ENCODE measurements at places on chromosomes 7 and 10.
A peak's percentile ranks its signal among the peaks of the same experiment; 100 is the strongest.

- no peak for DNase-seq
Observed at GRCh38 chr7:47217086-47217485, 364.8 kb downstream of the TNS3 start.

GRCh38 chr10:33333260-33334101, 986 bp downstream of the NRP1 start:
- DNase-seq, result no peak

GRCh38 chr7:112790586-112791003, 402 bp upstream of the TMEM168 start:
- no peak for DNase-seq

GRCh38 chr7:129470411-129470810, 31.9 kb upstream of the SMKR1 start:
- no peak for DNase-seq

GRCh38 chr7:46764100-46764936, 817.6 kb downstream of the TNS3 start:
- no peak for DNase-seq

DNA sequence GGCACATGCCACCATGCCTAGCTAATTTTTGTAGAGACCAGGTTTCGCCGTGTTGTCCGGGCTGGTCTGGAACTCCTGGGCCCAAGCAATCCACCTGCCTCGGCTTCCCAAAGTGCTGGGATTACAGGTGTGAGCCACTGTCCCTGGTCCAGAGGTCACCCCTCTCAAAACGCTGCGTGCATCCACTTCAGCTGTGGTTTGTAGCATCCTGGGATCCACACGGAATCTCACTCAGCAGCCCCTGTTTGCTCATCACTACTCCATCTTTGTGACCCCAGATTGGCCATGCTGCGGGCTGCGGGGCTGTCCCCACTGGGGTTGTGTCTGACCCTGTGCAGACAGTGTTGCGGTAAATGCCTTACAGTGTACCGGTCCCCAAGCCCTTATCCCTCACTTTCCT, 3.5 kb downstream of the INPP5A start:
- no peak for DNase-seq

GRCh38 chr7:104983076-104983577, 30.9 kb upstream of the KMT2E start:
- DNase-seq, result no peak

DNA sequence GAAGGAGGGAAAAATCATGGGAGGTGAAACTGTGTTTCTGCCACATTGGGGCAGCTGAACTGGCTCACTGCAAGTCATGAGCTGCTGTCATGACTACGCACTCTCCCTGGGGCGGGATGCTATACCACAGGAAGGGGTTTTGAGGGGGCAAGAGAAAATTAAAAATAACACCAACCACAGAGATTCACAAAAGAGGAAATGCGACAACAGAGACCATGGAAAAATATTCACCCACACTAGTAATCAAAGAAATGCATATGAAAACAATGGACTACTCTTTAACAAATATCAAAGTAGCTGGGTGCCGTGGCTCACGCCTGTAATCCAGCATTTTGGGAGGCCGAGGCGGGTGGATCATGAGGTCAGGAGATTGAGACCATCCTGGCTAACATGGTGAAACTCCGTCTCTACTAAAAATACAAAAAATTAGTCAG, 65.2 kb upstream of the TM9SF3 start:
- DNase-seq, result peak; percentile 46

GRCh38 chr7:15715435-15715834, 29.0 kb upstream of the MEOX2 start:
- no peak for DNase-seq

DNA sequence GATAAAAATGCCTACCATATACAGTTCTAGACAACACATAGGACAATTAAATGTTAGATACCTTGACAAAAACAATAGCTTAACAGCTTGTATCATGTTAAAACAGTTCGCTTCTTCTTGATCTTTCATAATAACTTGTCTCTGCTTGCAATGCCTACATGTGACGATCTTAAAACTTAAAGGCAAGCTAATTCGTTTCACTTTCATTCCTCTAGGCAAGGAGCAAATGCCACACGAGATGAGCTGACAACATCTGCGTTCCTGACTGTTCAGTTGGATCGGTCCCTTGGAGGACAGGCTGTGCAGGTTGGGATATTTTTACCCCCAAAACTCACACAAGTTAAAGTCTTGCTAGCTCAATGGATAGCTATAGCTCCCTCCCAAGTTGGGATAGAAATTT, 51.6 kb upstream of the ARL4A start:
- no peak for DNase-seq

- DNase-seq, result no peak
Observed at GRCh38 chr7:57482-58255, 134.7 kb upstream of the FAM20C start.

GRCh38 chr10:114801411-114801813, 20.2 kb upstream of the FHIP2A start:
- no peak for DNase-seq

DNA sequence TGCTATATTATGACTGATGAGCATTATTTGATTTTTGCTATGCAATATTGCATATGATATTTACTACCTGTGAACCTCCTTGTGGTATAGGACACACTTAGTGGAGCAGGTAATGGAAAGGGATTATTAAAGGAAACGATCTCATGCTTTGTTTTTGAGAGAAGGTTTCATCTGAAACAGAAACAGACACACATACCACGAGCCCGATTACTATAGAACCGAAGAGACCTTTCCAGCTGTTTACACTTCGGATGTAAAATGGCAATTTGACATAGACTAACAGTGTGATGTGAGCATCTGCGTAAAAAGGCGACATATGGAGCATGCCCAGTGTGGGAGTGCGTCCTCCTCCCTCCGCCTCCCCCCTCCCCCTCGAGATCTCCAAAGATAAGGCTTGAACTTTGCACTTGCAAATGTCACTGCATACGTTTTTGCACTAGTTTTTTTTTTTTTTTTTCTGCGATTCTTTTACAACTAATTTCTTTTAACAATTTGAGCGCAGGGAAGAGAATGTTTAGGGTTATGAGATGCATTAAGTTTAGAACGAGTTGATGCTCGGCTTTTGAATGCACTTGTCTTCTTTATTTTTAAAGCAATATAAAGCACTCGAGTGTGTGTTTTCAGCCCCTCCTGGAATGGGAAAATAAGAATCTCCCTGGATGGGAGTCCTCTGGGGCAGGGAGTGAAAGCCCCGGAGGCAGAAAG, 251.0 kb downstream of the NSUN6 start:
- DNase-seq, result no peak

DNA sequence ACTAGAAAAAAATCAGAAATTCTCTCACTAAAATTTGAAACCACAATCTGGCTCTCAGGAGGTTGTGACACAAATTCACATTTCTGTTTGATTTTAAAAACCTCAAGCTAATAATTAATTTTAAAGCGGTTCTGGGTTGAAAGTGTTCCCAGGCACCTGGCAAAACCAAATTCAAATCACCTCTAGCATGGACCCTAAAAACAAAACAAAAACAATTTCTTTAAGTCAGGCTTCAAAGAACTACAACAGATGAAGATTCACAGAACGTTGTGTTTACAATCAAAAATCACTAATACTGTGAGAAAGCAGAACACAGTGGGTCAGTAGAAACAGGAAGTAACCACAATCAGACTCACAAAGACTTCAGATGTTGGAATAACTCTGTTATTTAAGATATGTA, 7.2 kb upstream of the RELN start:
- DNase-seq, result no peak

DNA sequence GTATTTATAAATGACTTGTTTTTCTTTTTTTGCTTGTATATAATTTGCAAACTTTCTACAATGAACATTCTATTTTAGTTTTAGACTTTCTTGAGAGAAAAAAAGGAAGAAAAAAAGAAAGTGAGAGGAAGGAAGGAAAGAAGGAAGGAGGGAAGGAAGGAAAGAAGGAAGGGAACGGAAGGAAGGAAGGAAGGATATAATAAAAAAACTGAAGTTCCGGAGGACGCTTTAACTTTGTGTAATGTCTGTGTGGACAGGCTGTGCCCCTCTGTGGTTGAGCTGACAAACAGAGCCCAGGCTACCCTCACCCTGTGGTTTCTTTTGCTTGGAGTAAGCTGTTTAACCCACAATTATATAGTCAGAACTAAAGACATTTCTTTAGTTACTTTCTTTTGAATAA, 108.7 kb downstream of the SEMA3D start:
- no peak for DNase-seq

DNA sequence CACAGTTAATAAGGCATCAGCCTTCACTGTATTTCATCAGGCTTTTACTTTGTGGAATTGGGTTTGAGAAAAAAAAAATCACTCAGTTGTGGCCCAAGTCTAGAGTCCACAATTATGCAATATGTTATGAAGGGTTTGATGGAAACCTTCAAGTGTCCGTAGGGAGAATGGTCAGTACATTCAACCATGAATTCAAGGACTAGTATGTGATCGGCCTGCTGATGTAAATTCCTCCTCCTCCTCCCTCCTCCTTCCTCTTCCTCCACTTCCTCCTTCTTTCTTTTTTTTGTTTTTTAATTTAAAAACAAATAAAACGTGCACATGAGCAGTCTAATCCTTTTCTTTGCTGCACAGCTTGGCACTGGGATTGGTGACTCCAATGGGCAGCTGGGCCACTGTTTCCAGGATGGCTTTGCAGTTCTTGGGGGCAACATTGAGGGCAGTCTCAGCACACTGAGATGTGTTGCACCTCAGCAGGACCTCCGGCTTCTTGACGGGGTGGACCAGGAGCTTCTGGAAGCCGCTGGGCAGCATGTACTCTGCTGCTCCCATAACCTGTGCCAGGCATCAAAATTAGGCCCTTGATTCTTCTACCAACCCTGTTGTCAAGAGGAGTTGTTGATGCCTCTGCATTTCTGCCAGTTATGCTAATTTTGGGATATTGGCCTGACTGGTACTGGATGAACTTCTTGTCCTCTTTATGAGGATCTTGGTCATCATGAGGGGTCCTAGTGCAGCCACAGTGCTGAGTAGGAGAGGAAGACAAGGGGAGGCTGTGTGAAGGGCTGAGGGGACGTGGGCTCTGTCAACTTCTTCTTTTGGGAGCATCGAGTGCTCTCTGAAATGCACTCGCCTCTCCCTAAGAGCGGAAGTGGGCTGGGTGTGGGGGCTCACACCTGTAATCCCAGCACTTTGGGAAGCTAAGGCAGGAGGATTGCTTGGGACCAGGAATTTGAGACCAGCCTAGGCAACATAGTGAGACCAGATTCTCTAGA, 9.3 kb upstream of the IL2RA start:
- DNase-seq, result no peak

GRCh38 chr7:85972504-85973141, 671.1 kb upstream of the GRM3 start:
- no peak for DNase-seq

DNA sequence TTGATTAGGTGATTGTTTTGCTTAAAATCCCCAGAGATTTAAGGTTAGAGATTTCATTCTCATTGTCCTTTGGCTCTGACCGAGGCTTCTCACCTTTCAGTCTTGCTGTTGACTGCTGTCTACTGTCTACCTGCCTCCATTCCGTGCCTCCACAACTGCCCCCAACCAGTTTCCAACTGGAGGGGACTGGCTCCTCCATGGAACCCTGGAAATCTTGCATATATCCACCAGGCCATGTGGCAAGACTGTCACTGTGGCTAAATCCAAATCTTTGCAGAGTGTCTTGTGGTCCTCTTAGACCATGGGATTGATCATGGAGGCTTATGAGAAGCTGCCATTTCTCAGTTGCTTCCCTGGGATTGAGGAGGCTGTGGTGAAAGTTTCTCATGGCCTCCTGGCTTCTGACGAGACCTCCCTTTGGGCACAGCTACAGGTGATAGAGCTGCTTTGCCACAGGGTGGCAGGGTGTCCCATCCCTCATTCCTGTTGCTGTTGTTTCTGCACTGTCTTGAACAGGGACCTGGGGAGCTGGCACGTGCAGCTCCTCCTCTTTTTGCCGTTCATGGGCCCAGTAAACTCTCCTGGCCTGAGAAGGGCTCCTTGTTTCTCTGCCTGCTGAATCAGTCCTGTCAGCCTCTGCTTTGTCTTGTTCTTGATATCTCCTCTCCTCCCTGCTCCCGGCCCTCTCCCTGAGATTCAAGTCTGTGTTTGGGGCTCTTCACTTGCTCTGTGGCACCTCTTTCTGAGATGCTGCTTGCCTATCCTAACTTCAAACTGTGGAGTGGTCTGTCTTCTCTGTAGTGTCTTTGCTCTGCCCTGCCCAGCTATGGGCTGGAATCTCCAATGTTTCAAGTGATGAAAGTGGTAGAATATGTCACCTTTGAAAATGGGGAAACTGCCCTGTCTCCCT, 63.6 kb upstream of the IGFBP3 start:
- no peak for DNase-seq

DNA sequence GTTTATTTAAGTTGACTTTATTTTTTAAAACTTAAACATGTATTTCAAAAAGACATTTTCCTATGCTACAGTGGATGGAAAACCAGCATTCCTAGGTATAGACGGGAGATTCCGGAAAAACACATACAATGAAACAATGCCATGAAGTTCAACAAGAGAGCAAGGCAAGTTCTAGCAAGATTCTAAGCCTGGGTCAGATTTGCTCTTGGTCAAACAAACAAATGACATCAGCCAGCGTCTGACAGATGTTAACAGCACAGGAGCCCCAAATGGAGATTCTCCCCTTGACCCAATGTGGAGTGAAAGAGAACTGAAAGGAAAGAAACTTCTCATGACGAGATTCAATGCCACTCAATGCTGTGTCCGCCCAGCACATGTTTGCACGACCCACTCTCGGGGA, 149.9 kb downstream of the NEURL1 start:
- no peak for DNase-seq

GRCh38 chr10:76778914-76779795, 858.5 kb downstream of the KCNMA1 start:
- DNase-seq, result no peak

DNA sequence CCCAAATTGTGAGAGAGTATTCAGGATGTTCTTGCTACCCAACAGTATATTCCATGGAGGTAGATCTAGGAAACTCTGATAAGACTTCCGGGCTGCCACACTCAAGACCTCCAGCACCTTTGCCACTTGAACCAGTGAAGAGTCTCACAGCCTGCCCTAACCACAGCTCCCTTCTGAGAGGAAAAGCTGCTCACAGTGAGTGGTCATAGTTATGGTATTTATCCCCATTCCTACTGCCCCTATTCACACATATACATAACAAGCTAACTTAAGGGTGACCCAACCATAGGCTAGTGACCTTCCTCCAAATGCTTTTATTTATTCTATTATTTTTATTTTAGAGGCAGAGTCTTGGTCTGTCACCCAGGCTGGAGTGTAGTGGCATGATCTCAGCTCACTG, 156.3 kb downstream of the PTEN start:
- no peak for DNase-seq

- DNase-seq, result no peak
Observed at GRCh38 chr10:105017116-105017515, 376.0 kb downstream of the SORCS3 start.

GRCh38 chr7:158409120-158409519, 178.5 kb downstream of the PTPRN2 start:
- DNase-seq, result no peak

- no peak for DNase-seq
Observed at GRCh38 chr10:2744547-2745200, 322.7 kb upstream of the PFKP start.

GRCh38 chr7:38453168-38453567, 178.0 kb downstream of the AMPH start:
- no peak for DNase-seq

- DNase-seq, result no peak
Observed at GRCh38 chr7:118217210-118217619, 7.3 kb upstream of the ANKRD7 start.
